Right renal cortex interstitium (tissue), 3 donors: ENCODE measurements at places on chromosomes 1 and 21. TPM values are rescaled to one million over a fixed set of nuclear protein-coding genes. Genes with fewer than 3 reads are reported as not detected.

The AMPD1 gene
- not detected for polyA plus RNA-seq

The MX2 gene
- 1.6 TPM for polyA plus RNA-seq

The GART gene
- 65.9 TPM for polyA plus RNA-seq

The DNAJC28 gene
- 6.3 TPM for polyA plus RNA-seq

The FBLIM1 gene
- 55.0 TPM for polyA plus RNA-seq

The KCNC4 gene
- 4.4 TPM for polyA plus RNA-seq

The NUDT4B gene
- polyA plus RNA-seq = not detected

The ZBTB8B gene
- 1.00 TPM for polyA plus RNA-seq

The LCE1E gene
- not detected for polyA plus RNA-seq

The WLS gene
- polyA plus RNA-seq = 168 TPM

The APCS gene
- not detected for polyA plus RNA-seq

The FAM151A gene
- 24.2 TPM for polyA plus RNA-seq

The ANGPTL3 gene
- 7.4 TPM for polyA plus RNA-seq

The NFASC gene
- polyA plus RNA-seq = 13.9 TPM

The UBAP2L gene
- polyA plus RNA-seq = 166 TPM

The NR5A2 gene
- polyA plus RNA-seq = 2.5 TPM

The TEDDM1 gene
- not detected for polyA plus RNA-seq

The AUNIP gene
- 3.7 TPM for polyA plus RNA-seq

The SLC44A5 gene
- polyA plus RNA-seq = 14.9 TPM

The SPRR2E gene
- not detected for polyA plus RNA-seq

The ANKRD65 gene
- polyA plus RNA-seq = 5.0 TPM

The C1orf21 gene
- 41.3 TPM for polyA plus RNA-seq

The TUFT1 gene
- 10.1 TPM for polyA plus RNA-seq

The CR1L gene
- polyA plus RNA-seq = 0.96 TPM

The SLC5A9 gene
- polyA plus RNA-seq = 15.4 TPM
